ENCODE measurements at places on chromosomes 3 and 15.

DNA sequence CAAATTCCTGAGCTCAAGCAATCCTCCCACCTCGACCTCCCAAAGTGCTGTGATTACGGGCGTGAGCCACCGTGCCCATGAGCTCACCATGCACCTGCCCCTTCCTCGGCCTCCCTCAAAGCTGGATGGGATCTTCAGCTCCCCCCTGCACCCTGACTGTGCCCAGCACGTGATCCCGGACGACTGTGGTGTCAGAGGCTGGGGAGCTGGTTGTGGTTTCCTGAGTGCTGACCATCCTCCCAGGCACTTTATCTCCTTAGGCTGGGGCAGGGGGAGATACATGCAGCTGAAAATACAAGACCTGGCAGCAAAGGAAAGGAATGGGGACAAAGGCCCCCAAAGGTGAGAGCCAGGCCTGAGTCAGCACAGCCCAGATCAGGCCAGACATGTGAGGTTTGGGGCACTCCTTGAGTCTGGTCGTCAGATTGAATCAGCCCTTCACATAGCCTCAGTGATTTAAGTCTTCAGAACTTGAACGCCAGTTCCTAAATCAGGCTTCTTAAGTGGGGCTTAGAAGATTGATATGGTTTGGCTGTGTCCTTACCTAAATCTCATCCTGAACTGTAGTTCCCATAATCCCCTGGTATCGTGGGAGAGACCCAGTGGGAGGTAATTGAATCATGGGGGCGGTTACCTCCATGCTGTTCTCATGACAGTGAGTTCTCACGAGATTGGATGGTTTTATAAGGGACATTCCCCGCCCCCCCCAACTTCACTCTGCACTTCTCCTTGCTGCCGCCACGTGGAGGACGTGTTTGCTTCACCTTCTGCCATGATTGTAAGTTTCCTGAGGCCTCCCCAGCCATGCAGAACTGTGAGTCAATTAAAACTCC, 35.8 kb downstream of the PRKCD start:
- no peak for DNase-seq

- no peak for DNase-seq
Observed at GRCh38 chr15:62164396-62165103, 535 bp downstream of the C2CD4B start.

GRCh38 chr3:127676456-127676855, 3.7 kb downstream of the ABTB1 start:
- no peak for DNase-seq

- no peak for DNase-seq
Observed at GRCh38 chr3:160678292-160678842, 1.4 kb downstream of the ARL14 start.

DNA sequence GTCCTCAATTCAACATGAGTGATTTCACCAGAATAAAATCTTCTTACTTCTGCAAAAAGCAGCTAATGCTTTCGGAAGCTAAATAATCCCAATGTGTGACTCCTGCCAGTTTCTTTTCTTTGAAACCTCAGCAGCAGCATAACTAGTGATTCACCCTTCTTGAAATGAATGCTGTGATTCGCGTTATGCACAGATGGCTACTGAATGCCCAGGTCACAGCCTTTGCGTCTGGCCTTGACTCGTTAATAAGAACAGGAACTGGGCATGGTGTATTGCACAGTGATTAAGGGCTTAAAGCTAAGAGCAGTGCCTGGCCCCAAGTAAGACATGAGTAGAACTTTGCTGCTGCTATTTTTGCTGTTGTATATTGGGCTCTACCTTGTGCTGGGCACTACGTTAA, 19.0 kb downstream of the CGNL1 start:
- no peak for DNase-seq

DNA sequence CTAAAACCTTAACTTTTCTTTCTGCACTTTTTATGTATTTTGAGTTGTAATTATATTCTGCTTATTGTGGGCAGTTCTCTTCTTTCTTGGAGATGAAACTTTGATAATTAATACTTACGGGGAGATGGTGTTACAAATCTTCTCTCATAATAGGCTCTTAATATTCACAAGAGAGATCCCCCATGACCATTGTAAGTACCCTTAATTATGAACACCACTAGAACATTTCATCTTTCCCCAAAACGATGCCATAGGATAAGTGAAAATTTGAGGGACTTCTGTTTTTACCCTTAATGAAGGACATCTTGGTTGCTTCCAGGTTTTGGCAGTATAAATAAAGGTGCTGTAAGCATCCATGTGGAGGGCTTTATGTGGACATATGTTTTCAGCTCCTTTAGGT, 60.7 kb downstream of the PIAS1 start:
- no peak for DNase-seq

DNA sequence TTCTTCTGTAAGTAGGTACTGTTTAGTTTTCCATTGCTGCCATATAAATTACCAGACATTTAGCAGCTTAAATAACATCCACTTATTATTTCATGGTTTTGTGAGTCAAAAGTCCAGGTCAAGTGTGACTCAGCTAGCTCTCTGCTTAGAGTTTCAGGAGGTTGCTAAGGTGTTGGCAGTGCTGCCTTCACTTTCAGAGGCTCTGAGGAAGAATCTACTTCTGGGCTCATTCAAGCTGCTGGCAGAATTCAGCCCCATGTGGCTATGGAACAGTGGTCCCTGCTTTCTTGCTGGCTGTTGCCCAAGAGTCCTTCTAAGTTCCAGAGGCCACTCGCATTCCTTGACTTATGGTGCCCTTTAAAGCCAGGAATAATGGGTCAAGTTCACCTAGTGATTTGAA, 4.5 kb downstream of the CFAP44 start:
- no peak for DNase-seq

GRCh38 chr3:12279591-12280326, 9.1 kb upstream of the PPARG start:
- DNase-seq: no peak

DNA sequence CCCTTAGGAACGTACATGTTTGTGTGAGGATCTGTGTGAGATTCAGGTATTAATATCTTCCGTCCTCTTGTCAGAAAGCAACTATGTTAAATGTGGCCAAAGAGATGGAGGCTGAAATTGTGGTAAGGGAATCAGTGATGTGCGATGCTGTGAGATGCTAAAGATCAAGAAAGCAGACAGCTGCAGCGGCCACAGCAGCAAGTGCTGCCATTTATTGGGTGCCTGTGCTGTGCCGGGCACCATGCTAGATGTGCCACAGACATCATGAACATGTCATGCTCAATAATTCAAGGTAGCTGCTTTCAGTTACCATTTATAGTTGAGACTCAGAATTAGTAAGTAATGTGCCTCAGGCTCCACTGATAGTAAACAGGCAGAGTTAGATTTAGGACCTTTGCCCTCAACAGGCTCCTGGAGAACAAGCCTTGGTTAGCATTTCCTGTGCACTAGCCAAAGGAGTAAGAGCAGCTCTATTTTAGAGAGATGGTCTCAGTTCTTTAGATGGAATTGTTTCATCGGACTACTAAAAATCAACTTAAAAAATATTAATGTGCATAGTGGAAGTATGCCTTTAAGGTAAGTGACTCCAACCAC, 24.9 kb downstream of the LARS2 start:
- no peak for DNase-seq

DNA sequence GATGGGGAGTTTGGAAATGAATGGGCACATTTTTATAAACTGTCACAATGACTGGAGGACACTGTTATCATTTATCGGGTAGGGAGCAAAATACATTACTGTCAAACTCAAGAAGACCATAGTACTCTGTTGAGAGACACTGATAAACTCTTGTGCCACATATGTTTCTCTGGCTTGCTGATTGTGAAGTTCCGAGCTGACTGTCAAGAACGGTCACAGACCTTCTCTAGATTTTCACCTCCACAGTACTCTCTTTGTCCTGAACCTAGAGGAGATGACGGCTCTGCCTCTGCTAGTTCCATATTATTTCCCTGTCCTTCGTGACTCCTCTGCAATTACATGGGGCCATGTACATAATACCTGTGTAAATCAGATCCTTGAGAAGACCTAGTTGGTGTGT, 451.9 kb downstream of the LPP start:
- DNase-seq: no peak

DNA sequence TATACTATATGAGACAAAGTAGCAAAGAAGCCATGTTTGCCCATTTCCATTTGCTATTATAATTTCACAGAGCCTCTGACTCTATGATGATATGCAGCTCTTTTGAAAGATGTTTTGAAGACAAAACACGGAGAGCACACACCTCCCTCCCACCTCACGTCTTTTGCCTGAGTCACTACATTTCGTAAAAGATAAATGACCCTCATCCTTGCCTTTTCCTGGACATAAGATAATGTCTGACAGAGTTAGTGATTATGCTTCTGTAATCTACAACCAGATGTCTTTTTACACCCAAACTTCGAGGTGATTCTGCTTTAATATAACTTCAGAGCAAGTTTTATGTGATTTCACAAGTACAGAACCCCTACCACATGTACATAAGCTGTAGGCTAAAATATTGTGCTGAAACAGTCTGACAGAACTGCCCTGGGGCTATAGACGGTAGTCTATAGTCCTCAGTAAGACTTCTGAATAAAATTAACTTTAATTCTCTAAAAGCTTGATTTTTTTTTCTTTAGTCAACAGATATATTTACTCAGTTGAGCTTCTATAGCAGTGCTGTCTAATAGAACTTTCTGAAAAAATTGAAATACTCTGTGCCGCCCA, 99.9 kb downstream of the CD200R1L start:
- DNase-seq: no peak

- no peak for DNase-seq
Observed at GRCh38 chr3:58629629-58630028, 36.9 kb downstream of the FAM3D start.

DNA sequence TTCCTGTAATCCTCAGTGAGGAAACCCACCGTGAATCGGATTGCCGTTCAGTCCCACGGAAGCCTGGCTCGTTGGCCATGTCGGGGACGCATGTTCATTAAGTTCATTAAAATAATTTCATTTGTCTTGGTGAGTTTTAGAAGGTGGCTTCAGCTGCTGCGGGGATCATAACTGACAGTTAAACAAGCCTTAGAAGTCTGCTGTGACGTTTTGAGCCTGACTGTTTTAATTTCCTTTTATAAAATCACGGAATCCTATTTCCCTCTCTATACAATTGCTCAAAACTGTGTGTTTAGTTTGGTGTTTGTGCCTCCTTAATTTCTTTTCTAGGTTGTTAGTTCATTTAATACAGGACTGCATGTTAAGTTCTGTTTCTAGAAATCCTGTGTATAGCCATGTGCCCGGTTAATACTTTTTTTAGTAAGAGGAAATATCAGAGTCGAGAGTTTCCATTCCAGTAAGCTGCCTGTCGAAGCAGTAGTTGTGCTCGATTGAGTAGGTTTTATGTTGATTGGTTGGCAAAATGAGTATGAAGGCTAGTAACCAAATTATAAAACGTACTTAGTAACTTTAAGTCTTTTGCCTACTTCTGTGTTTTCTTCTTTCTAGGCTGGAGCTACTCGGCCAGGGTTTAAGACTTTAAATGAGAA, 705 bp downstream of the NIPA2 start:
- DNase-seq: no peak

DNA sequence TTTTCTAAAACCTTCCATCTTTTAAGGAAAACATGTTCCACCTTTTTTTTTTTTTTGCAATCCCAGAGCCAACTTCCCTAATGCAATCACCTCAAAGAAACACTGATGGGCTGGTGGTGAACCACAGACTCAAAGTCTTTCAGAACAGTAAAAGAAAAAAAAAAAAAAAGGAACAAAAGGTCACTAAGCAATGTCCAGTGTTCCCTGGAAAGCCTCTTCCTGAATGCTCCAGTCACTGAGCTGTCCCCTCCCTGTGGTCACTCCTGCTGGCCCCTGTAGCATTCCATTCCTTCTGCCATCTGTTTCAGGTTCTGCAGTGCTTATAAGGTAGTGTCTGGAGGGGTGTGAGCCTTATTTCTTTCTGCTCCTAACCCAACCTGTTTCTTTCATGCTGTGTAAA, 53.3 kb downstream of the AAGAB start:
- DNase-seq: no peak

- DNase-seq: no peak
Observed at GRCh38 chr15:75107908-75108838, 84.8 kb downstream of the PPCDC start.

- DNase-seq: no peak
Observed at GRCh38 chr3:135731546-135731945, 234.0 kb upstream of the PPP2R3A start.

DNA sequence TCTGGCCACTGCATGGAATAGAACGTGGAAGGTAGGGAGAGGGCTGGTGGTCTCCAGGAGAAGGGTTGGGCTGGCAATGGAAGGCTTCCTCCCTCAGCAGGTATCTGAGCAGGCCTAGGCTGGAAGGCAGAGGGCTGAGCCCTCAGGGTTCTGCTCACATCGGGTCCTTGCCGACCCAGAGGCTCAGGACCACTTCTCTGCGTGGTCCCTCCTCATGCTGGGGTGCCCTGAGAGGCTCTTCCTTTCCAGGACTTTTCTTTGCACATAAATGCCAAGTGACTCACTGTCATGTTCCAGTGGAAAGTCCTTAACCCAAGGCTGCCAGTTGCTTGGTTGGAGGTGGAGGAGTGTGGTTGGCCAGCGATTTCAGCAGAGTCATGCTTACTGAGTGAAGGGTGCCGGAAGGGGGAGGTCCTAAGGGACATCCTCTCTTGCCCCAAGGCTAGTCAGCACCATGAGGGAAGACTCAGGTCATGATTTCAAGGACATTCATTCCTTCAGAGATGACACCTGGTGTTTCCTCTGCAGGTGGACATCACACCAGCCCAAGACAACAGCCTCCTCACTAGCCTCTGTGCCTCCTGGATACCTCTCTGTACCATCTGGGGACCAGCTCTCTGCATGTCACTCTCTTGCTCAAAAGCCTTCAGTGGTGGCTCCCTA, 8.2 kb downstream of the SLC6A6 start:
- no peak for DNase-seq

DNA sequence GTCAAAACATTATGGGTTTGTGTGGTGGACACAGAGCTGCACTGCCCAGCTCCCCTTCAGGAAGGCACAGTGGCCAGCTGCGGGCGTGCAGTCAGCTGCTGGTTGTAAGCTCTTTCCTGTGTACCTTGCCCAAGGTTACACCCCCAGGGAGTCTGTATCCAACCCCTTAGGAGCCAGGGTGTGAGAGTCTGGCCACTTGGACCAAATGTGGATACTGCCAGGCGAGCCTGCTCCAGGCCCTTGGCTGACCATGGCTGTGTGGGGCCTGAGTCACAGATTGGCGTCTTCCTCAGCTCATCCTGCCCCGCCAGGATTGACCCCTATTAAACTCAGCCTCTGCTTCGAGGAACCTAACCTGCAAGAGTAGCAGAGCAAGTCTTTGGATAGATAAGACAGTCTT, 56.9 kb downstream of the ABHD5 start:
- no peak for DNase-seq

DNA sequence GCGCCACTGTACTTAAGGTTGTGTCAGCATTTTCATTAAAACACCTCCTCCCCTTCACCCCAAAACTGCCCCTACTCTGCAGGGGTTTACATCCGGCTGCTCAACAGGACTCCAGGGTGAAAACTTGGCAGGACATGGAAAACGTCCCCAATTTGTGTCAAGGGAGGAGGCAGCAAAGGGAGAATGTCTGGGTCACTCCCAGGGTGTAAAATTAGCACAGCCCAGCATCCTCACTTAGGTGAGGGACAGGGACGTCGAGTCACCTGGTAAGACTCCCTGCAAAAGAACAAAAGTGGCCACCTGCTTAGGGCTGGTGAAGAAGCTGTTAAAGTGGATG, 532.3 kb downstream of the FOXP1 start:
- no peak for DNase-seq
